Calu3 (cell line): ENCODE measurements at places on chromosomes 4 and X. TPM values are rescaled to one million over a fixed set of nuclear protein-coding genes. Genes with fewer than 3 reads are reported as not detected.

- DNase-seq, result no peak
- no peak overlapping the region for H3K4me3 ChIP-seq
- H3K27ac ChIP-seq, result no peak overlapping the region
- H3K4me1 ChIP-seq, result peaks cover 46% of the 10 kb centered on the region
- H3K36me3 ChIP-seq, result no peaks in the 10 kb centered on the region
- no peaks in the 10 kb centered on the region for H3K27me3 ChIP-seq
These were observed 22.5 kb downstream of the SLC39A8 start for GRCh38 chr4:102322736-102323135.

- peak overlapping the region; percentile 80 for H3K27ac ChIP-seq
- DNase-seq, result peak; percentile 41
- H3K4me3 ChIP-seq, result no peak overlapping the region
- peaks cover 31% of the 10 kb centered on the region for H3K4me1 ChIP-seq
- H3K27me3 ChIP-seq, result no peaks in the 10 kb centered on the region
These were observed 63.8 kb upstream of the STS start for GRCh38 chrX:7083468-7084396.

- H3K4me1 ChIP-seq, result peaks cover 12% of the 10 kb centered on the region
- H3K27ac ChIP-seq, result peak overlapping the region; percentile 40
- no peaks in the 10 kb centered on the region for H3K27me3 ChIP-seq
- no peaks in the 10 kb centered on the region for H3K36me3 ChIP-seq
These were observed 161.5 kb upstream of the SFRP2 start for GRCh38 chr4:153950100-153950979.

GRCh38 chr4:188053302-188053701, 56.1 kb downstream of the TRIML2 start:
- H3K4me1 ChIP-seq, result no peaks in the 10 kb centered on the region
- H3K27me3 ChIP-seq, result no peaks in the 10 kb centered on the region
- peaks cover 6% of the 10 kb centered on the region for H3K36me3 ChIP-seq
- DNase-seq, result no peak
- H3K27ac ChIP-seq, result no peak overlapping the region

DNA sequence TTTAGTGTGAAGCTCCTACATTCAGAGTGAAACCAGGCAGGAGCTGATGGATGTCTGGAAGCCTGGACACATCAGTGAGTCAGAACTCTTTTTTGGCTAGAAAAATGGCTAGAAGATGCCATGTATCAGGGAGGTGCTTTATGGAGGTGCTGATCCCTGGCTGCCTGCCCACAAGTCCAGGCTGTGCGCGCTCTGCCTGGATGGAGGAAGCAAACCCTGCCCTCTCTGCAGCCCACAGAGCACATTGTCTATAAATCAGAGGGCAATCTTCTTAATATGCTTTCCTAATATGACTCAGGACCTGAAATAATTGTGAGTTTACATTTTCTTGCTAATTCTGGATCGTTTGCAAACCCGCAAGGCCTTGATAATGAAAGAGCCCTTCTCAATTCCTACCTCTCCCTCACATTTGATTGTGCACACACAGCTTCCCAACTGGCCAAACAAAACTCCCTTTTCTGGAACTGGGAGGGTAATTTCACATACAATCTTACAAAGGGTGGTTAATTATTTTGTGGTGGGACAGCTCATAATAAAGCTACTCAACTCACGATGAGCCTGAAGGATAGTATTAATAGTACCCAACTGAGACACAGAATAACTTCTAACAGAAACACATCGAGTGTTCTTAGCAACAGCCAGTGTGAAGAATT, 11.7 kb downstream of the MFAP3L start:
- no peak overlapping the region for H3K4me3 ChIP-seq
- H3K27me3 ChIP-seq, result no peaks in the 10 kb centered on the region
- H3K4me1 ChIP-seq, result no peaks in the 10 kb centered on the region
- no peaks in the 10 kb centered on the region for H3K36me3 ChIP-seq

DNA sequence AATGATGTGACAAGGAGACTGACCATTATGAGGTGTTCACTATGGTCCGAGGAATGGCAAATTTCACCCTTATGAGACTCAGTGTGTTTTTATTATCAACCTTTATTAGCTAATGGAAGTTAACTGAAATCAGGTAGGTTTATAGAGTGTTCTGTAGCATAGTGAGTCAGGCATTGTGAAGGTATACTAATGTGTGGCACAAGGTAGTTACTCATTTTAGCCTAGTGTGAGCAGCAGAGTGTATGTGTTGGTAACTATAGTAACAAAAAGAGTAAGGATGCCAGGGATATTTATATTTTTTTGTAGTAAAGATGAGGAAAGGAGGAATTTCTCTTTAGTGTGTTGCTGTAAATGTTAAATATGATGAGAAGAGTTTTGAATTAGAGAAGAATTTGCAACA, 12.0 kb downstream of the PDLIM5 start:
- H3K4me3 ChIP-seq, result no peak overlapping the region
- DNase-seq, result no peak
- H3K27ac ChIP-seq, result peak overlapping the region; percentile 74
- H3K4me1 ChIP-seq, result peaks cover 73% of the 10 kb centered on the region
- H3K36me3 ChIP-seq, result peaks cover 52% of the 10 kb centered on the region

DNA sequence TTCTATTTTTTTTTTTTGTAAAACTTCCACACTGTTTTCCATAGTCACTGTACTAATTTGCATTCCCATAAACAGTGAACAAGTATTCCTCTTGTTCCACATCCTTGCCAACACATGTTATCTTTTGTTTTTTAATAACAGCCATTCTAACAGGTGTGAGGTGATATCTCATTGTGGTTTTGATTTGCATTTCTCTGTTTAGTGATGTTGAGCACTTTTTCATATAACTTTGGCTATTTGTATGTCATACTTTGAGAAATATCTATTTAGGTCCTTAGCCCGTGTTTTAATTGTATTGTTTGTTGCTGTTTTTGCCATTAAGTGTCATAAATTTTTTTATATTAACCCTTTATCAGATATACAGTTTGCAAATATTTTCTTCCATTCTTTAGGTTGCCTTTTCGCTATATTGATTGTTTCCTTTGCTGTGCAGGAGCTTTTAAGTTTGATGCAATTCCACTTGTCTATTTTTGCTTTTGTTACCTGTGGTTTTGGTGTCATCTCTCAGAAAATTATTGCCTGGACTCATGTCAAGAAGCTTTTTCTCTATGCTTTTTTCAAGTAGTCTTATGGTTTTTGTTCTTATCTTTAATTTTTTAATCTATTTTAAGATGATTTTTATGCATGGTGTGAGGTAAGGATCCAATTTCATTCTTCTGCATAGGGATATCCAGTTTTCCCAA, 27.9 kb upstream of the NDNF start:
- H3K27ac ChIP-seq, result no peak overlapping the region
- no peak overlapping the region for H3K4me3 ChIP-seq
- no peaks in the 10 kb centered on the region for H3K27me3 ChIP-seq
- no peak for DNase-seq
- no peaks in the 10 kb centered on the region for H3K36me3 ChIP-seq

DNA sequence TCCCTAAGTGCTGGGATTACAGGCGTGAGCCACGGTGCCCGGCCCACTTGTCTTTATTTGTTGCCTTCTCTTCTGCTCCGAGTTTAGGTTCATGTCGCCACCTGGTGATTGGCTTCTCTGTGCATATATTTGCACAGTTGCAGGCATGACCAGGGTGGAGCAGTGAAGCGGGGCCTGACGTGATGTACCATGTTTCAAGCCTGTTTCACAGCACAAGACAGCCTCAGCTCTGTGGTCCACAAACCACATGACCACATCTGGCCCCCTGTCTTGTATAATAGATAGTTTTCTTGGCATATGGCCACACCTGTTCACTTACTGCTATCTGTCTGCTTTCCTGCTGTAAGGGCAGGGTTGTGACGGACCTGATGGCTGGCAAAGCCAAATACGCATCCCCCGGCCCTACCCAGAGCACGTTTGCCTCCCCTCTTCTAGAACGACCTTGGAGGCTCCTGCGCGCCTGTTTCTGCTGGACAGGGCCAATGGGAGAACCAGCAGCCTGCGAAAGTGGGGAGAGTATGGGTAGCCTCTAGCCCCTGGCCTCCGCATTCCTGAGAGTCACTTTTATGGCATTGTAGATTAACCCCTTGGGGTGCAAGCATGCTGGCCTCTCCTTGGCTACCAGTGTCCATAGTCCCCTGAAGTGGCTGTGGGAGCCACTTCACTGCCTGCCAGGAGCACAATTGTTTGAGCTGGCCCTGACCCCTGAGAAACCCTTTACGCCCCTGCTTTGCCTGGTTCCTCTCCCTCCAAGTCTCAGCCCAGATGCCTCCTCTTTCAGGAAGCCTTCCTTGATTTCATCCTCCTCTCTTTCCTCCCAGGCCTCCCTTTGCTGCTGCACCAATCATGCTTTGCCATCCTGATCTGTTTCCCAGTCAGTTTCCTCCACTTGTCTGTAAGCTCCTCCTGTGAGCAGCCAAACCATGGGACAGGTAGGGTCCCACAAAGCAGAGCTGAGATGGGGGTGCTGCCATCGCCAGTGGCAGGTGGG, 6.0 kb upstream of the SH3TC1 start:
- H3K4me1 ChIP-seq, result peaks cover 39% of the 10 kb centered on the region
- H3K36me3 ChIP-seq, result peaks cover 9% of the 10 kb centered on the region
- peak; percentile 56 for DNase-seq
- no peaks in the 10 kb centered on the region for H3K27me3 ChIP-seq
- H3K27ac ChIP-seq, result peak overlapping the region; percentile 9

- H3K4me1 ChIP-seq, result no peaks in the 10 kb centered on the region
- no peaks in the 10 kb centered on the region for H3K36me3 ChIP-seq
- H3K27ac ChIP-seq, result no peak overlapping the region
- H3K27me3 ChIP-seq, result no peaks in the 10 kb centered on the region
- no peak for DNase-seq
- H3K4me3 ChIP-seq, result no peak overlapping the region
These were observed 48.3 kb upstream of the MAB21L2 start for GRCh38 chr4:150533673-150534072.

DNA sequence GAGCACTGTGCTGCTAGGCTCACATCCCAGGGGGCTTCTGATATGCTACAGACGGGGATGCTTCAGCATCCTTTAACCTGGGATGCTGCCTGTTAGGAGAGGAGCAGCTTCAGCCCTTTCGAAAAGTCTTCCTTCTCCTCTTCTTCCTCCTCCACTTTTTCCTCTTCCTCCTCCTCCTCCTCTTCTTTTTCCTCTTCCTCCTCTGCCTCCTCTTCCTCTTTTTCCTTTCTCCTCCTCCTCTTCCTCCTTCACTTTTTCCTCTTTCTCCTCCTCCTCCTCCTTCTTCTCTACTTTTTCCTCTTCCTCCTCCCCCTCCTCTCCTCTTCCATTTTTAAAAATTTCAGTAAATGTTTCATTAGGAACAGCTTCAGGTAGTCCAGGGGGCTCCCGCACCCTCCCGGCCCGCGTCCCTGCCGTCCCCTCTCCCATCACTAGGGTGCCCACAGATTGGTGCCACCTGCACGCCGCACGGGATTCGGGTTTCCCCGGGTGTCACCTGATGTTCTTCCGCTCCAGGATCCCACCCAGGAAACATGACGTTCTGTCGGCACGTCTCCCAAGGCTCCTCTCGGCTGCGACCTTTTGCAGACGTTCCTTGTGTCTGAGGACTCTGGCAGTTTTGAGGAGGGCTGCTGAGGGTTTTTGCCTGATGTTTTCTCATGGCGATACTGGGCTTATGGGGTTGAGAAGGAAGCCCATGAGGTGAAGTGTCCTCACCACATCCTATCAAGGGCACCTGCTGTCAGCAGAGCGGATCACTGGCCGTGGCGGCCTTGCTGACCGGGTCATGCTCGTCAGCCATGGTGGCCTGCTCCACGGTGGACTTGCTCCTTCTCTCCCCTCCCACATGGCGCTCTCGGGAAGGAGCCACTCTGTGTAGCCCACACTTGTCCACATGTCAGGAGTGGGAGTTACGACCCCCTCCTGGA, 83.4 kb upstream of the AFAP1 start:
- H3K27me3 ChIP-seq, result peaks cover 20% of the 10 kb centered on the region
- H3K4me3 ChIP-seq, result no peak overlapping the region
- peaks cover 14% of the 10 kb centered on the region for H3K4me1 ChIP-seq
- H3K27ac ChIP-seq, result no peak overlapping the region

DNA sequence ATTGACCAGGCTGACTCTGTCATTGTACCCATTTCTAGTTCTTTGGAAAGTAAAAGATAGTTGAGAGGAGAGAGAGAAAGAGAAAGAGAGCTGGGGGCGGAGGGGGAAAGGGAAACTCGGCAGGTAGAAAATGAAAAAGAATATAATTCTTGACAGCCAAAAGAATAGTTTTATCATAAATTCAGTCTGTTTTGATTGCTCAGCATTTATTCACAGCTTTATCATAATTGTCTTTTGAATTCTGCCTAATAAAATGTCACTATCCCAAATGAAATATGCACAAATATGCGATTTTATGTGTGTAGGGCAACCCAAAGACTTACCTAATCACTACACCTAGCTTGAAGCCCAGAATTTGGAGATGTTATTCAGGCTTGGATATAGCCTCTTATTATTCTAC, 1024.0 kb upstream of the PABPC4L start:
- H3K27ac ChIP-seq, result no peak overlapping the region
- H3K36me3 ChIP-seq, result no peaks in the 10 kb centered on the region
- no peaks in the 10 kb centered on the region for H3K4me1 ChIP-seq
- no peaks in the 10 kb centered on the region for H3K27me3 ChIP-seq
- no peak for DNase-seq

- no peaks in the 10 kb centered on the region for H3K36me3 ChIP-seq
- no peak overlapping the region for H3K27ac ChIP-seq
- H3K4me3 ChIP-seq, result no peak overlapping the region
- H3K27me3 ChIP-seq, result peaks cover 8% of the 10 kb centered on the region
- no peaks in the 10 kb centered on the region for H3K4me1 ChIP-seq
These were observed 378.9 kb downstream of the PPP1R2C start for GRCh38 chrX:42398967-42399631.

DNA sequence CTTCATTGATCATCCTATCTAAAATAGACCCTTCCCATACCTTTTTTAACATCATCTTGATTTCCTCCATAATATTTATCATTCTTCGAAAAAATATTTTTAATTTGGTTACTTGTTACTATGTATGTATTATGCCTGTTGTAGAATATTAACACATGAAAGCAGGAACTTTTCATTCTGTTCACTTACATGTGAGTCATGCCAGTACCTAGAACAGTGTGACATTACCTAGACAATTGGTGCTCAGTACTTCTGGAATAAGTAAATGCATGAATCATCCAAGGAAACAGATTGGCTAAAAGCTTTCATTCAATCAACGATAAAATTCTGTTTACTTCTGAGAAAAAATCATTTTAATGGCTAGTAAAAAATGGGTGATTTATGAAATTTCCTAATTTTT, 76.4 kb downstream of the CXXC4 start:
- peaks cover 23% of the 10 kb centered on the region for H3K4me1 ChIP-seq
- no peaks in the 10 kb centered on the region for H3K36me3 ChIP-seq
- no peak for DNase-seq
- no peaks in the 10 kb centered on the region for H3K27me3 ChIP-seq
- peak overlapping the region; percentile 96 for H3K27ac ChIP-seq

- peaks cover 11% of the 10 kb centered on the region for H3K36me3 ChIP-seq
- peaks cover 42% of the 10 kb centered on the region for H3K27me3 ChIP-seq
- DNase-seq, result no peak
- H3K4me3 ChIP-seq, result no peak overlapping the region
- peaks cover 11% of the 10 kb centered on the region for H3K4me1 ChIP-seq
These were observed 8.8 kb downstream of the DIPK2B start for GRCh38 chrX:45191820-45192409.

- H3K27ac ChIP-seq, result no peak overlapping the region
- H3K27me3 ChIP-seq, result no peaks in the 10 kb centered on the region
- no peaks in the 10 kb centered on the region for H3K36me3 ChIP-seq
- no peaks in the 10 kb centered on the region for H3K4me1 ChIP-seq
These were observed 28.5 kb upstream of the KLHL4 start for GRCh38 chrX:87489071-87489470.

GRCh38 chr4:122639181-122639580, 18.3 kb upstream of the IL21 start:
- H3K36me3 ChIP-seq, result no peaks in the 10 kb centered on the region
- DNase-seq, result peak; percentile 20
- H3K27me3 ChIP-seq, result no peaks in the 10 kb centered on the region

The TSPAN5 gene
- 4.4 and 4.8 TPM in 2 replicates for total RNA-seq

The CCKAR gene
- not detected in 2 replicates for total RNA-seq

The CT47B1 gene
- not detected in 2 replicates for total RNA-seq

The BMX gene
- not detected in 2 replicates for total RNA-seq

The RAB41 gene
- not detected in 2 replicates for total RNA-seq

The HSFX2 gene
- total RNA-seq, result 0.76 and 2.1 TPM in 2 replicates
